Stimulated activated CD4-positive, alpha-beta T cell treated with anti-CD3 and anti-CD28 coated beads, Interleukin-1b, Interleukin-23, amount 100 ng/mL, for 1 hour (primary cell): ENCODE measurements at places on chromosomes 16 and 17.

- no peak for DNase-seq
Measured at GRCh38 chr17:39694593-39694992, 5.3 kb upstream of the ERBB2 start.

GRCh38 chr16:78490431-78490830 lies 391.0 kb downstream of the WWOX start:
- no peak for DNase-seq

GRCh38 chr17:58277107-58277801 lies 3.5 kb downstream of the MPO start:
- DNase-seq, result no peak

DNA sequence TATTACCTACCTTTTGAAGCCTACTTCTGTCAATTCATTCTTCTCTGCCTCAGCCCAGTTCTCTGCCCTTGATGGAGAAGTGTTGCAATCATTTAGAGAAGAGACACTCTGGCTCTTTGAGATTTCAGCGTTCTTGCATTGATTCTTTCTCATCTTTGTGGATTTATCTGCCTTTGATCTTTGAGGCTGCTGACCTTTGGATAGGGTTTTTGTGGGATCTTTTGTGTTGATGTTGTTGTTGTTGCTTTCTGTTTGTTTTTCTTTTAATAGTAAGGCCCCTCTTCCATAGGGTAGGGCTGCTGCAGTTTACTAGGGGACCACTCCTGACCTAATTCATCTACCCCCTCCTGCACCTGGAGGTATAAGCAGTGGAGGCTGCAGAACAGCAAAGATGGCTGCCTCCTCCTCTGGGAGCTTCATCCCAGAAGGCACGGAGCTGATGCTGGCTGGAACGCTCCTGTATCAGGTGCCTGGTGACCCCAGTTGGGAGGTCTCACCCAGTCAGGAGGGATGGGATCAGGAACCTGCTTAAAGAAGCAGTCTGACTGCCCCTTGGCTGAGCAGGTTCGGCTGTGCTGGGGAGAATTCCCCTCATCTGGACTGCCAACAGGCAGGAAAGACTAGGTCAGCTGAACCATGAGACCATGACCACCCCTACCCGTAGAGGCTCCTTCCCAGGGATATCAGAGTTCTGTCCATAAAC lies 28.0 kb downstream of the NFATC3 start:
- no peak for DNase-seq
